ENCODE measurements at places on chromosomes 3 and 15.

GRCh38 chr3:184717399-184717983 is 5.6 kb upstream of the MAGEF1 start:
- no peak for DNase-seq

GRCh38 chr15:74387621-74388362 is 20.3 kb upstream of the CYP11A1 start:
- no peak for DNase-seq

- no peak for DNase-seq
These were observed 13.5 kb downstream of the TIGIT start for GRCh38 chr3:114307222-114307830.

DNA sequence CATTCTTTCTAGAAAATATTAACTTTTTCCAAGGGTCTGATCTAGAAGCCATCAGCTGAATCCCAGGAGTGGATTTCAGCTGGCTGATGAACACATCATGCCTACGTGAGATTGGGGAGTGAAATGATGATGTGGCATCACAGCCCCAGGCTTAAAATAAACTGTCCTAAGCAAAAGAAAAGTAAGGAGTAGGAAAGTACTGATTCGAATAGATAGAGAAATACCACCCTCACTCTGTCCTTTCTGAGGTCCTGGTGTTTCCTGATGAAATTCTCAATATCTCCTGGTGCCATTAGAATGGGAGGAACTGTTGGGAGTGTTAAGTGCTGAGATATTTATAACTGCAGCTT is 376.8 kb upstream of the SEMA6D start:
- no peak for DNase-seq

GRCh38 chr15:79316864-79317263 is 6.0 kb downstream of the TMED3 start:
- no peak for DNase-seq

DNA sequence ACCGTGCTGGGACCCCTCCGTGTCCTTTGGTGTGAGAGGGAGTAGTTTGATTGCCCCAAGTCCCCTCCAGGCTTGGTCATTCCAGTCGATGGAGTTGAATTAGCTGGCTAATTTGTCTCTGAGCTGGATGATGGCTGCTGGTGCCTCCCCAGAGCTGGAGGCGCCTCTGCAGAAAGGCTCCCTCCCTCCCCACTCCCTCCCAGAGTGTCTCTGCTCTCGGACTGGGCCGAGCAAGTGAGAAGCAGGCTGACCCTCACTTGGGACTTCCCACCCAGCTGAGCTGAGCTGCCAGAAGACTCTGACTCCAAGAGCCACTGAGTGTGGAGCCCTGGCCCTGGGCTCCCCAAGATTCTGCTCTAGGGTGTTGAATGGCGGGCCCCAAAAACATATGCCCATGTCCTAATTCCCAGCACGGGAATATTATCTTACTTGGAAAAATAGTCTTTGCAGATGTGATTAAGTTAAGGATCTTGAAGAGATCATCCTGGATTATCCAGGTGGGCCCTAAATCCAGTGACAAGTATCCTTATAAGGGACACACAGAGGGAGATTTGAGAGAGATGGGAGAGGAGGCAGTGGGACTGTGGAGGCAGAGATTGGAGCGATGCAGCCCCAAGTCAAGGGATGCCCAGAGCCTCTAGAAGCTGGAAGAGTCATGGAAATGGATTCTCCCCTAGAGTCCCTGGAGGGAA is 60.7 kb upstream of the TLE3 start:
- DNase-seq = no peak

DNA sequence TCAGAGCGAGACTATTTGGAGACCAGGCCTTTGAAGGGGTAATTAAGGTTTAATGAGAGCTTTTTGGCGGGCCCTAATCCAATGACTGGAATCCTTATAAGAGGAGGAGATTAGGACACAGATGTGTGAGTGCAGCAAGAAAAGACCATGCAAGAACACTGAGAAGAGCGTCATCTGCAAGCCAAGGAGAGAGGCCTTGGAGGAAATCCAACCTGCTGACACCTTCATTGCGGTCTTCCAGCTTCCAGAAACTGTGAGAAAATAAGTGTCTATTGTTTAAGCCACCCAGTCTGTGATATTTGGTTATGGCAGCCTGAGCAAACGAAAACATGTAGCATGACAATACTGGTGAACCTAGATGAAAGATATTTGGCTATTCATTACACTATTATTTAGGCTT is 23.0 kb upstream of the MUSTN1 start:
- no peak for DNase-seq

DNA sequence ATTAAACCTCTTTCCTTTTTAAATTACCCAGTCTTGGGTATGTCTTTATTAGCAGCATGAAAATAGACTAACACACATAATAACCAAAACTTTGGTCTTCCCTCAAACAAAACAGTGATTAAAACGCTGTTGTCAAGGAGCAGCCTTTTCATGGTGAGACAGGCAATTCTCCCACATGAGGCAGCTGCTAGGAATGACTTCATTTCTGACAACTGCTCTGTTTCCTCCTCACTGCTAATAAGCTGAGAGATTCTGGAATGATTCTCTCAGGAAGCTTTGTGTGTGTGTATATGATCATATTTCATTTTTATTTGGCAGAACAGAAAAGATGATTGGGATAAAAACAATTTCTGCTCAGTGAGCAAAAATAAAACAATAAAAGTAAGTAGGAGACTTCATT is 580.6 kb upstream of the ADAMTS9 start:
- no peak for DNase-seq

DNA sequence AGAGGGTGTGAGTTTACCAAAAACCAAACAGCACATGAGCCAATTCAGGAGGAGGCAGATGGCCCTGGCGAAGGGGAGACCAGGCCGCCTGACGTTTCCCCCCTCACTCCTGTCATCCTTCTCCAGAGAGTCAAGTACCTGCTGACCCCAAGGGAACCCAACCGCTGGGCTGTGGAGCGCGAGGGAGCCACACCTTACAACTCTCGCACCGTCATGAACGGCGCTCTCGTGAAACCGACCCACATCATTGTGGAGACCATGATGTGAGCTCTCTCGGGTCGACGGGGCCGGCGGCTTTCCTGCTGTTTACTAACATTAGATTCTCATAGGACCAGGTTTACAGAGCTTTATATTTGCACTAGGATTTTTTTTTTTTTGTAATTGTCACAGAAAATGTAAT is 55.4 kb downstream of the GRIP2 start:
- no peak for DNase-seq

DNA sequence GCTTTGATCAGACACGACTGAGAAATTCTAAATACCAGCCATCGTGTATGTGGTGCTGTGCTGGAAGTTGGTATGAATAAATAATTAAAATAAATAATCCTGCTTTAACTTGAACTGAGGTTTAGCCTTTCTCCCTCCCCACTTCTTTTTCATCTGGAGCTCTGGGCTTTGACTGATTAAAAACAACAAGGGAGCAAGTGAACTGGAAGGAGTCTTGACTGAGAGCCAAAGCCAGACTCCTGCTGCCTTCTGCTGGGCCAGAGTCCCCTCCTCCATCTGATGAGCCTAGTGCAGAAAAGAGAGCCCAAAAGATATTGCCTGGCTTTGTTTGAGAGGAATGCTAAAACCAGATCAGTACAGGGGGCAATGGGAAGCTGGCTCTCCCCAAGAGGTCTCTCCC is 96.0 kb downstream of the CCNL1 start:
- DNase-seq = no peak

- DNase-seq = no peak
These were observed 12.6 kb upstream of the NPAP1 start for GRCh38 chr15:24662991-24663390.

- no peak for DNase-seq
These were observed 18.6 kb downstream of the GOLIM4 start for GRCh38 chr3:168077091-168077490.

DNA sequence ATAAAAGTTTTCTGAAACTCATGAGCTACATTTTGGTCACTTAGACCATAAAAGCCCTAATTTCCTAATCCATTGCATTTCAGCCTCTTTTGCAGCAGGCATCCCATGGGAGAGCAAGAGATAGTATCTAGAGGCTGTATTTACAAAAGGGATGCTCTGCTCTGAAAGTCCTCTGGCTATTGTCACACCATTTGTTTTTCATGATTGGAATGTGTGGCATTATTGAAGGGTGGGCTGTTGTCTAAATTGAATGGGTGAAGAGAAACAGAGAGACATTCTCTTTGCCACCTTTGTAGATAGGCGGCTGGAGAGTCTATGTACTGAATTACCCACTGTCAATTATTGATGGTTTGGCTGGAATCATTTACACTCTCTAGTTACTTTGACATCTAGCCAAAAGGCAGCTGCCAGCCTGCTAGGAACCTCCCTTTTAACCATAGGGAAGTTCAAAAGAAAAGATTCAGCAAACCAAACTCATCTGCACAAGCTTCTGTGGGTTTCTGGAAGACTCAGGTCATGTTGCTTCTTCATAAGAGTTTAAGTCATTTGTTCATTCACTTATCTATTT is 89.8 kb upstream of the RARB start:
- DNase-seq = no peak

DNA sequence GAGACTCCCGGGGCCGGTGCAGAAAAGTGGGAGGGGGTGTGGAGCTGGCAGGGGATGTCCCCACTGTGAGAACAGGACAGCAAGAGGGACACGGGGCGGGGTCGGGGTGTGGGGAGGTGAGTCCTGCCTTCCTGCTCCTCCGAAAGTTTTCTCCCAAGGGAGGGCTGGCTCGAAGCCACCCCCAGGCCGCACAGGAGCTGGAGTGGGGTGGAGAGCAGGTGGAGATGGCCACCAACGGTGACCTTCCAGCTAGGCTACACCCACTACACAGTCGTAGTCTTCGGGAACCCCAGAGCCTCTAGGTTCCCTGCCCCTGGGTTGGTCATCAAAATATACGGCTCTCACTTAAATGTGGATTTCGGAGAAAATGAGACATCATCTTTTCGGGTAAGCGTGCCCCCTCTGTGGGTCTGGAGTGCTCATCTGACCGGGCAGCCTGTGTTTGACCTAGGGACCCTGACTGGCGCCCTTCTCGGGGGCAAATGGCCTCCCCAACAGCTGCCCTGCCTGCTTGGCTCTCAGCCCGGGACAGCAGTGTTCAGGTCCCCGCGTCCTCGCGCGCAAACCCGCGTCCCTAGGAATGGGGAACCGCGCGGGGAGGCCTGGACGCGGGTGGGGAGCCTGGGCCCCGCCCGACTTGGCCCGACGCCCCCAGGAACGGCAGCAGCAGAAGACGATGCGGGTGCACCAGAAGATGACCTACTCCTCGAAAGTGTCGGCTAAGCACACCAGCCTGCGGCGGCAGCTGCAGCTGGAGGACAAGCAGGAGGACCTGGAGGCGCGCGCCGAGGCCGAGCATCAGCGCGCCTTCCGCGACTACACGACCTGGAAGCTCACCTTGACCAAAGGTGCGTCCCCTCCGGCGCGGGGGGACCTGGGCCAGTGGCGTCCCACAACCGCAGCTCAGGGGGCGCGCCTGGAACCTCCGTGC is 21.2 kb downstream of the CFAP100 start:
- DNase-seq = no peak

DNA sequence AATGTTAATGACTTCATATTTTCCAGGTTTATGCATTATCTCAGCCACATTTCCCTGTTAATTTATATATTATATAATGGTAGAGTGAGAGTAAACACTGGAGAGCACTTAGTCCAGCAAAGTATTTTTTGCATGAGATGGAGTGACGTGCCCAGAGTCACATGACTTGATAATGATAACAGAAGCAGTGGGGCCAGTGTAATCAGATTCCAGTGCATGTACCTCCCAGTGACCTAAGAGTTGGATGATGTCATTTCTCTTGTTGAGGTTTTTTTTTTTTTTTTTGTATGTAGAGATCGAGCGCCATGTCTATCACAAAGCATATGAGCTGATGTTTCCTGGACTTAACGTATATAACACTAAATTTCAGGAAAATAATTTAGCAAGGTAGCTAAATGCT is 375.3 kb downstream of the CNTN6 start:
- no peak for DNase-seq

GRCh38 chr3:21331321-21331720 is 419.7 kb downstream of the ZNF385D start:
- DNase-seq = no peak

Measured in HEK293T (cell line).